C1 segment of cervical spinal cord (tissue), 14 donors: ENCODE measurements at places on chromosomes 16 and 17.
A peak's percentile ranks its signal among the peaks of the same experiment; 100 is the strongest.

DNA sequence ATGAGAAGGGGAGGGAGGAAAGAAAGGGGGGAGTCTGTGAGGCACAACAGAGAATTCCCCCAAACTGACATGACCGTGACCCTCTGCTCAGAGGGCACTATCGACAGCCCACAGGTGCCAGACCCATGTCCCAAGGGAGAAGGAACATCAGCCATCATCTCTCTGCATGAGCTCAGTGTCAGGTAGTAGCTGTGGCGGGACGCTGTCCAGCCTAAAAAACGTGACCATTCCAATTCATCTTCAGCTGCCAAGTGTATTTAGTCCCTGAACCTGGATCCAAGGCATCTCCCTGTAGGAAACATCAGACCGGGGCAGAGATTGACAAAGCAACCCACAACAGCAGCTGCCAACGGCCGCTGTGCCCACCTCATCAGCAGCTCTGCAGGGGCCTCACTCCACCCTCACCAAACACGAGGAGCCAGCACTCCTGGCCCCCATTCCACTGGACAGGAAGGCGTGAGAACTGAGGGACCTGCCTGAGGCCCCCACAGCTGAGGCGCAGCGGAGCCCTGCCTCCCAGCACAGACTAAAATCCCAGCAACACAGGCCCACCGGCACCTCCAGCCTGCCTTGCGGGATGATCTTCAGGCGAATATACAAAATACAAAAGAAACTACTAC lies 8.6 kb downstream of the TAF1C start:
- DNase-seq = no peak

DNA sequence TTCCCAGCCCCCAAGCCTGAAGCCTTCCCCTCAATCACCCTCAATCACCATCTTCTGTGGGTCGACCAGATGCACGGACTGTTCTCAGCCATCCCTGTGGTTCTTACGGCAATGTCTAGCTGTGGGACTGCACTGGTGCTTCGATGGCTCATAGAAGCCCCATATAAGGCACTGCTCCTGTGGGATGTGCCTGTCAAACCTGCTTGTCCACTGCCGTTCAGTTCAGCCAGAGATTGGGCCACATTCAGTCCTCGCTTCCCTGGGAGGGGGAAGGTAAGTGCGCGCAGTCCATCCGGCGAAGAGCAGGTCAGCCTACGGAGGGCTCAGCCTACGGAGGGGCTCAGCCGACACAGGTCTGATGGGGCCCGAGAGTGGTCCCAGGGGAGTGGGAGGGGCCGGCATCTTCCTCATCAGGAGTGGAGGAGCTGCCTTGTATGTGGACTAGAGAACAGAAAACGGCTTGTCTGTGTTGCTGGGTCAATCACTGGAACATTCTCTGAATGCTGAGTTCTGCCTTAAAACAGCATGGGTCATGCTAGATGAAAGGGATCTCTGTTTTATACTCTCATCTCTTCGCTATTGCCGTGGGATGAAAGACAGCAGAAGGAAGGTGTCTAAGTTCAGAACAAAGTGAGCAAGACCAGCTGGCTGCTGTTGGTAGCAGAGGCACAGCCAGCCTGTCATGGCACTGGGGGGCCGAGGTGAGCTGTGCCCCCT lies at the start of gene CARD14:
Gene CARD14 (plus strand): TSS at position 247 of the 717 bp plus-strand sequence. CDS start 11,409 bp downstream, outside the sequence.
- no peak for DNase-seq

DNA sequence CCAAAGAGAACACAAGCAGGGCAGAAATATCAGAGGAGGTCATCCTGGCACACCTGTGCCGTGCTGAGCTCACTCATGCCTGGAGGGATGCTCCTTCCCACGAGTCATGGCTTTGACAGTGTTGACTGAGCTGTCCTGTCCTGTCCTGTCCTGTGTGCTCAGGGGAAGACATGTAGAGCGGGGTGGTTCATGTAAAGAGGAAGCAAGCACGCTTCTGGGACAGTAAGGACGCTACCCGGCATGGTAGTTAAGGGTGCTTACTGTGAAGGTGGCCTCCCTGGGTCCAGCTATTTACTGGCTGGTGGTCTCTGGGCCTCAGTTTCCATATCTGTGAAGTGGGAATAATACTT lies 398 bp downstream of the LGALS9 start:
- no peak for DNase-seq

DNA sequence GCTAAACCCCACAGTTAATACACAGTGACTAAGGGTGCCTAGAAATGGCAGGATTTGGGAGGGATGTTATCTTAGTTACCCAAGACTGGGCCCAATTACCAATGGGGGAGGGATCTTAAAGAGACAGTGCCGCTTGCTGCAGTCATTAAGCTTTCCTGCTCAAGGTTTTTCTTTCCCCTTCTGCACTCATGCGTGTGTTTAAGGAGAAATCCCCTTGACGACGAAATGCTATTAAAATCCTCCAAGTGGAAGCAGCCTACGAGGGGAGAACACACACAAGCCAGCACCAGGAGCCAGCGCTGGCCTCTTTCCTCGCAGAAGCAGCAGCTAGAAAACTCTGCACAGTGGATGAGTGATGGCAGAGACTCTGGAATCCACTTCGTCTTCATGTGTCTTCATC lies 22.0 kb downstream of the SALL1 start:
- no peak for DNase-seq

DNA sequence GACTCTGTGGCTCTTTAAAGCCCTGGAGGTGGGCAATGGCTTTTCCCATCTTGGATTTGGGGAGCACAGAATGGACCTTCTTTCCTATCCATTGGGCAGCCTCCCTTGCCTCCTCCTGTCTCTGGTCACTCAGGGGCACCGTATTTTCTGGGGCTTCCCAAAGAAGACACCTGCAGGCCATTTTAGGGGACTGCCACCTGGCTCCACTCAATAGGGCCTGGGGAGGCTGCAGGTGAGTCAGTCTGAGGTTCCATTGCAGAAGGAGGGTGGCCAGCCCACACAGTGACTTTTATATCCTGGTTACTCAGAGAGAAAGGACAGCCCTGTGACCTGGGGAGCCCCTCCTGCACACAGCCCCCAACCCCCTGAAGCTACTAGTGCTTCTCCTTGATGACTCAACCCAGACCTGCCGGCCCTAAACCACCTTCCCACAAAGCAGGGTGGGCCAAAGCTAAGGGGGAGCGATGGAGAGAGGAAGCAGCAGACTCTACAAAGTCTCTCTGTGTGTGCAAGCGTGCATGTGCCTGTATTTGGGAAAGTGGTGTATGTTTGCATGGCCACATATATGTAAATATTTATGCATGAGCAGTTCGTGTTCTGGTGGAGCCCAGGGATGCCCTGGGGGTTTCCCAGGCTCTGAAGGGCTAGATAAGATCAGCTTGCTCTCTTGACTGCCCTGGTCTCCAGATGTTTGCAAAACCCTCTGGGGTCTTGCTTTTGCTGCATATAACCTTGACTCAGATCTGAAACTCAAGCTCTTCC lies 5.0 kb downstream of the CX3CL1 start:
- no peak for DNase-seq

DNA sequence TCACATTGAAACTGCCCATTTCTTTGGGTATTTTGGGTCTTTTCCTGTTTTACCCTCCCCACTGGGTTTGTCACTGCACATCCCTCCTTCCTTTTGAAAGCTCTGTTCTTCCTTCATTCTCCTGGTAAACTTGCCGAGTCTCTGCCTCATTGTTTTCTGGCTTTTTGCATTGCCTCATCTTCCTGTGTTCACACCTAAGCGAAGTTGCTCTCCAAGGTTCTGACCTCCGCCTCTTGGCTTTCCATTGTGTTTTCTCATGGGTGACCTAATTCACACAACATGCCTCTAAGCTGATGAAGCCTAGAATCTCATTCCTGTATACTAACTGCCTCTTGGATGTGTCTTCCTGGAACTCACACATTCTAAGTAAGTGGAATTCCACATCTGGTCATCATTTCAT lies 1096.1 kb upstream of the EEF2KMT start:
- no peak for DNase-seq

DNA sequence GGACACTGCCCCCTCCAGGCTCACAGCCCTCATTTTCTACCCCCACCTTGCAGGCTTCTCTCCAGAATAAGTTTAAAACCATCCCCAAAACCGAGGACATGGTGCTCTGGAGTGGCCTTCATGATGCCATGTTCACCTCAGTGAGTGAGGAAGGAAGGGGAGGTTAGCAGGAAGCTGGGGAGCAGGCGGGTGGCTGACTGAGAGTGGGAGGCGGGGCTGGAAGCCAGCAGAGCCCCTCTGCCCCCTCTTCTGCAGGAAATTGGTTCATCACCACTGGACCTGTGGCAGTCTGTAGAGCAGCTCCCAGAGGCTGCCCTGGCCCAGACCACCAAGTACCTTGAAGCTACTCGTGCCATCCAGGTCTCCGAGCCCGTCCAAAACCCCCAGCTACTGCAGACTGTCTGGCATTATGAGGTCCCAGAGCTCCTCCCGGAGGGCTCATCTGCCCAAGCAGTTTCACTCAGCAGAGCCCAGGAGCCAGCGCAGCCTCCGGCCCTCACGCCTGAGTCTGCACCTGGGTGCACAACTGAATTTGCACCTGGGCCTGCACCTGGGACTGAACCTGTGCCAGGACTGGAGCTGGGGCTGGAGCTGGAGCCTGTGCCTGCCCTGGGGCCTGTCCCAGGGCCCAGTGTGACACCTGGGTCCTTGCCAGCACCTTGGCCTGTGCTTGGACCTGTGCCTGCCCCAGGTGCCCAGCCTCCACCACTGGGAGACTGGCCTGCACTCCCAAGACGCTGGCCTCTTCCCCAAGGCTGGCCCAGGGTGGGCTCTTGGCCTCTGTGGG lies 19.0 kb downstream of the C16orf96 start:
- DNase-seq = no peak

- no peak for DNase-seq
Measured at GRCh38 chr16:56264609-56264972, 73.3 kb downstream of the GNAO1 start.

DNA sequence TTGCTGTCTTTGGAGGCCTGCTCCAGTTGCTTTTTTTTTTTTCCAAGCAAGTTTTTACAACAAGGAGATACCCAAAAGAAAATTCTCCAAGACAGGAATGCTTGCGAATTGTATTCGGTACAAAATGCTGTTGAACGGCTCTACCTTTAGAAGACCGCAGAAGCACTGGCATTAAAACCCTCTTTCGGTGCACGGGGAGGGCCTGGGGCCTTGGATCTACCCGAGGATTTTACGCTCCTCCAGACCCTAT lies 1.3 kb upstream of the HELZ start:
- no peak for DNase-seq

GRCh38 chr16:2692948-2693651 lies 10.8 kb downstream of the KCTD5 start:
- peak; percentile 27 for DNase-seq

DNA sequence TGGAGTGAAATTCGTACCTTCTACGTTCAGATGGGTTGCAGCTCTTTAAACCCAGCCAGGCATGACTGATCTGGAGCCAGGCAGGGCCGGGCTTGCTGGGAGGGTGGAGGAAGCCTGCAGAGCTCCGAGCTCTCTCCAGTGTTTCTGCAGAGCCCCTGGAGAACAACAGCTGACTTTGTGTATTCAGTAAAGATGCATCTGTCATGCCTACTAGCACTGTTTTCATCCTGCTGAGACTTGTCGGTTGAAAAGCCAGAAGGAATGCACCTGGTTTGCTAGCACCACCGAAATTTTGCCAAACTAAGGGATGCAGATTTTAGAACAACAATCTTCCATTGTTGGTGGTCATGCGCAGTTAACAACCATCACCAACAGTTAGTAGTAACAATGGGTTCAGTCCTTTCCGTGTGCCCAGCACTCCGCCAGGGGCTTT lies 22.4 kb upstream of the SCNN1B start:
- peak; percentile 42 for DNase-seq

- no peak for DNase-seq
Measured at GRCh38 chr17:2980904-2981246, 82.5 kb downstream of the OR1D5 start.
